Suppressor macrophage treated with lipopolysaccharide for 1 hour (primary cell): ENCODE measurements at places on chromosomes 3 and 15.

DNA sequence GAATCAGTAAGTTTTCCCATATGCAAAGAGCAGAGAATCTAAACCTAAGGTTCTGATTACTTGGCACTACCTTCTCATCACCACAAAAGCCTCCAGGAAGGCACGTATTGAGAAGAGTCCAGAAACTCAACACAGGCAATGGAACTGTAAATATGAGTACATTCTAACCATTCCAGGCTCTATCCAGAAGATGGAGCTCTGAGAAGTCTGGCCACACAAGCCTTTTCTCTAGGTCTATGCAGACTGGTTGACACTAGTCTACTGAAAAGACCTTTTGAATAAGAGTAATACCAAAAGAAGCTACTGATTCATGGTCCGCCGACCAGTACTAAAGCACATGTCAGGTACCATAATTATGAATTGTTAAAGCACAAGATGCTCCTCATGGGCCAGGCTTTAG lies 12.2 kb upstream of the NCKIPSD start:
- no peak for DNase-seq

DNA sequence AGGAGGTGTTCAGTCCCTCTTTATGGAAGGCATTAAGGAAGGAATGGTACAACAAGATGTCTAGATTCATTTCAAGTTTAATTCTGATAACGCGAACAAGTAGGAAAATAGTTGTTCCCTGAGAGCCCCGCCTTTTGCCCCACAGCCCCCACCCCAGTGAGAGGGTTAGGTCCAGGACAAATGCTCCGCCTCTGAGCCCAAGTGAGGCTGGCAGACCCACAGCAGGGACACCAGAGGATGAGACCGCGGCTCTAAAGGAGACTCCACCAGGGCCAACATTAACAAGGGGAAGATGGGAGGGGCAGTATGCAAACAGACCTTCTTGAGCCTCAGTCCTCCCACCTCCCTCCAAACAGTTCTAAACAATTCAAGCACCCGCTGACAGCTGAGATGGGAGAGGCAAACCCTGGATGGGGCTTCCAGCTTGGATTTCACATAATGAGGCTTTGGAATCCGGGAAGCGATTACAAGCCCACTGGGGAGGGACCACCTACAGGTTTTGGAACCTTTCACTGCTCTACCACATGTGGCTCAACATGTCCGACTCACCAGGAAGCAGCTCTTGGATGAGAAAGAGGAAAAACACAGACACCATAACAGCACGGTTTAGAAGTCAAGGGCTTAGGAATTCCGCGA lies 42.9 kb upstream of the IREB2 start:
- DNase-seq, result peak; percentile 11

DNA sequence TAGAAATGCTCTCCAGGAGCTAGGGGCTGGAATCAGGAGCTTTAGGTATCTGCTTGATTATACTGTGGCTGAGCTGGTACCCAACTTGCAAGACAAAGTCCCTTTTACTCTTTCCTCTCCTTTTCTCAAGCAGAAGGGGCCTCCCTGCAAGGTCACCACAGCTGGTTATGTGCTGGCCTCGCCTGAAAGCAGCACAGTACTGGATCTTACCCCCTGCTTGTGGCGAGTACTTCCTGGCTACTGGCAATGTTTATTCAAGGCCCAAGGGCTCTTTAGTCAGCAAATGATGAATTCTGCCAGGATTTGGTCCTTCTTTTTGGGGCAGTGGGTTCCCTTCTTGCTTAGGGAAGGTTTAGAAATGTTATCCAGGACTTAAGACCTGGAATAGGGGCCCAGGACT lies 234.6 kb downstream of the RAP2B start:
- no peak for DNase-seq

DNA sequence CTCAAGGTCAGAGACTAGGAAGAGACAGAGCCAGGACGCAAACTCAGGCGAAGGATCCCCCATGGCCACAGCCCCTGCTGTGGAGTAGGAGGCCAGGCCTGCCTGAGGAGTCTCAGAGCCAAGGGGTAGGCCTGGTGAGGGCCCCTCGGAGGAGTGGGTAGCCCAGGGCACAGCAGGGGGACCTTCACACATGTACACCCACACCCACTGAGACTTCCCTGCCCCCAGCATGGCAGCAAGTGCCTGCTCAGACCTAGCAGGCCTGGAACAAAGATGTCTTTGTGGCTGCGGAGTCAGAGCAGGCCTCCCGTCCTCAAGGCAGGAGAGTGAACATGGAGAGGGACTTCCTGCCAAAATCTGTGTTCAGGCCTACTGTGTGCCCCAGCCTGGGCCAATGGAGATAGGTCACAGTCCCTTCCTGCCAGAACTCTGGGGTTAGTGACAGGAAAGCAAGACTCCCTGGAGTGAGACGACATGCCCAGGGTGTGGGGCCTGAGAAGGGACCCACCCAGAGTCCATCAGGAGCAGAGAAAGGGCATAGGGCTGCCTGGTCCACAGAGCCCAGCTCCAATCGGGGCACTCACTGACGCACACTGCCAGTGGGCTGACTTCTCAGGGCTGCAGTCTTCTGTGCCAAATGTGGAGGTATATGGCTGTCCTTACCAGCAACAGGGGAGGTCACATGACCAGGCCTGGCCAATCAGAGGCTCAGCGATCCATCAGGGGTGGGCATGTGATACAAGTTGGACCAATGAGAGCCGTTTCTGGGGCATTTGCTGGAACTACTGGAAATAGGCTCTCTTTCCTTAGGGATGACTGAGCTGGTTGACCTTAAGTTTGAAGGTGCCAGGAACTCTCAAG lies 2.3 kb downstream of the GRIP2 start:
- no peak for DNase-seq

DNA sequence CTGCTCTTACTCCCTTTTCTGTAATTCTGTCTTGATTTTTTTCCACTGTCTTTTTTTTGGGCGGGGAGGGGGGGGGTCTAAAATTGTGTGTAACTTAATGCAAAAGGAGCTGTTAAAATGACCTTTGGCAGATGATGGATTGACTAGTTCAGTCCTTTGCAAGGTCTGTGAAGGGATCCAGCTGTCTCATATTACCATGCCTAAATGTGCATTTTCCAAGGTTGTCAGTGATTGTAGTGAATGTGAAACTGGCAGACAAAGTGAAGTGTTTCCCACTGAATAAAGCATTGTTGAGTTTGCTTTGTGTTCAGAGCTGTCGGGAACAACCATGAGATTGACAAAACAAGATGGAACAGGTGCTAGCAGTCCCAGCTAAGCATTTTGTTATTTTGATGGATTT lies 110.1 kb upstream of the SKOR1 start:
- DNase-seq, result no peak

DNA sequence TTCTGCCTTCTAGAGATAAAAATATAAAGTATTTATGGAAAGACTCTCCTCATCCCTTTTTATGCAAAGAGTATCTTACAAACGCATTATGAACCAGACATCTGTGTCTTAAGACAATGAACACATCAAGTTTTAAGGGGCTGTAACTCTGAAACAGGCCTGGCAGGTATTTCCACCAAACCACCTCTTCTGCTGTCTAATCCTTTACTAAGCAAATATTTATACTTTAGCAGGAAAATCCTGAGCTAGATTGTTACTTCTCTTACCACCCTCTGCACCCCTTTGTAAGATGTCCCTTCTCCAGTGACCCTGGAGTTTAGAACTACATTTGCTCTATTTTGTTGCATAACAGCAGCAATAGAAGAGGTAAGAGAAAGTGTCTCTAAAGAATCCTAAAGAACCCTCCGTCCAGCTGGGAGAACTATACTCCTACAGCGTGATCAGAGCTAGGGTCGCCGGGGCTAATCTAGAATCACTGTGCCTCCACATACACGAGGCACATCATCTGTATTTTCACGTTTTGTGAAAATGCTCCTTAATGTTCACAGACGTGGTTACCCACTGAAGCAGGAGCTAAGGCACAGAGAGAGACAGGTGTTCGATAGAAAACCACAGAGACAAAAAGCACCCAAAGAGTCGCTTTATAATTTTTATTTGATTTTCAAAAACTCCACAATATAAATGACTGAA lies 129.6 kb downstream of the FOXP1 start:
- no peak for DNase-seq

DNA sequence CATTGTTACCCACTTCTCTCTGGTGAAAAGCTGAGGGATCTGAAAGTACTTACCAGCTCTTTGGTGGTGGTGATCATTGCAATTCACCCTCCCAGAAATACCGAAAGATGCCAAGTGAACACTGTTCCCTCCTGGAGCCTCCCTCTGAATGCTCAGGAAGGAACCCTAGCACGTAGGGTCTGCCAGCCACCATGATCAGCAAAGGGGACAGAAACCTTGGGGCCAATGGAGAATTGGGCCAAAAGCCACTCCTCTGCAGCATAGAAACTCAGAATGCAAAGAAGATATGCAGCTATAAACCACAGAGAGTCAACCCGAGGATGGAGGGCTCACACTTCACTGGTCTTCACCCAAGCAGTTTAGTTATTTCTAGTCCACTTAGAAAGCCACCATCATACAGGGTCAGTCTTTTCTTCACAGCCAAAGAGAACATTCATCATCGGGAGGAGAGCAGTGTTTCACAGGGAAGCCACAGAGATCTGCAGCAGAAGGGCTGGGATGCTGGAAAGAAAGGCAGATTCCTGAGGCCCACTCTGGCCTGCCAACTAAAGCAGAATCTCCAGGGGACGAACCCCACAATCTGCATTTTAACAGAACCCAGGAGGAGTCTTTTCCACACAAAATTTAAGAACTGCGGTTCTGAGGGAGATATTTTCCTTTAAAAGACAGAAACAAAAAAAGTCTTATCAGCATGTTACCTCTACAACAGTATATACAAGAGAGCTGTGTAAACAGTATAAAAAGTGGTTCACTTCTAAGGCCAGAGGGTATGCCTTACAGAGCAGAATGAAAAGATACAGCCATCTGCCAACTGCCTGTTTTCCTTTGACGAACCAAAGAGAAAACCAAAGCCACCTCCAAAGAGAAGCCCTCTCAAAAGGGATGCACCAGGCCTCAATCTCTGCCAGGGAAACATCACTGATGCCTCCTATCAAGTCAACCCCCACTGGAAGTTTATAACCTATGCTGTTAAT lies 11.3 kb downstream of the TBC1D2B start:
- no peak for DNase-seq

- DNase-seq, result peak; percentile 6
These were observed 134.8 kb upstream of the ANKRD28 start for GRCh38 chr3:15932348-15933300.

GRCh38 chr3:4809922-4810321 lies 169.3 kb upstream of the BHLHE40 start:
- DNase-seq, result no peak
